Aorta (tissue), 5 donors: ENCODE measurements at places on chromosomes 11 and 22. TPM values are rescaled to one million over a fixed set of nuclear protein-coding genes. Genes with fewer than 3 reads are reported as not detected.

DNA sequence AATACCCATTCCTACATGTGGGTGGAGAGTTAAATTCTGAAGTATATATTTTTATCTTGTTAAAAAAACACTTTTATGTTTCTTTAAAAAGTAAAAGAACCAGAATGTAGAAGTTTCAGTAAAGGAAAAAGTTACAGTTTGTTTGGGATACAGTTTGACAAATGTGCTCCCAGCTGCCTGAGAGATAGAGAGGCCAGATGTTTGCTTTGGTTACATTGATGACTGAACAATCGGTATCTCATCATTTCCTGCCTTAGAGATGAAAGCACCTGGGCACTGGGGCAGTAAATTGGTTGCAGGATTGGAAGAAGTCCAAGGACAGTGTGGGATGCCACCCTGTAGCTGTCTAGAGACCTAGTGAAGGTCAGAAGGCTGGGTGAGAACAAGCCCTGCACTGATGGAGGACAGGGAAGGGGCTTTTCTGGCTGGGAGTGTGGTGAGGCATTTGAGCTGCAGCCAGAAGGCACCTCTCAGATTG is 16.6 kb downstream of the MED15 start:
- no peak overlapping the region for H3K27ac ChIP-seq
- H3K4me1 ChIP-seq, result no peaks in the 10 kb centered on the region
- H3K36me3 ChIP-seq, result no peaks in the 10 kb centered on the region

DNA sequence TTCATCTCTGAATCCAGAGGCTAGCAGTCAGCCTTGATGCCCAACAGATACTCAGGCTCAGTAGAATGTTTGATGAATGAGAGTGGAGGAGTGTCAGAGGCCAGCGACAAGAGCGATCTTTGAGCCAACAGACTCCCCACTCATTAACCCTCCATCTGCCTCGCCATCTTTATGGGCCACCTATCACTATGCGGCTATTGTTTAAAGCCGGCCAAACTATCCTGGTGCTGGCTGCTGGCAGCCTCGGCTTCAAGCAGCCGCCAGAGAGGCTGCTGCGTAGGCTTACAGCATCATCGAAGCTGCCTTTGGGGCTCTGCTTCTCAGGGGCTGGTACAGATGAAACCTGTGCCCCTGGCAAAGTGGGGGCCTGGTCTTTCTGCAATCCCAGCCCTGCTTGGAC is 525.6 kb downstream of the INSC start:
- no peak for DNase-seq
- H3K36me3 ChIP-seq, result no peaks in the 10 kb centered on the region
- H3K4me3 ChIP-seq, result no peak overlapping the region

- H3K4me3 ChIP-seq, result no peak overlapping the region
- no peak overlapping the region for H3K27ac ChIP-seq
- H3K27me3 ChIP-seq, result no peaks in the 10 kb centered on the region
- no peak for DNase-seq
Measured at GRCh38 chr11:117020287-117020686, 77.9 kb downstream of the SIK3 start.

GRCh38 chr11:47986742-47987141 is 6.4 kb downstream of the PTPRJ start:
- H3K4me3 ChIP-seq, result no peak overlapping the region
- no peak for DNase-seq
- no peak overlapping the region for H3K27ac ChIP-seq
- no peaks in the 10 kb centered on the region for H3K4me1 ChIP-seq
- H3K27me3 ChIP-seq, result no peaks in the 10 kb centered on the region
- H3K36me3 ChIP-seq, result no peaks in the 10 kb centered on the region

MYRF gene
- total RNA-seq, result 1.1 TPM

- no peak overlapping the region for H3K27ac ChIP-seq
- DNase-seq, result no peak
- peaks cover 8% of the 10 kb centered on the region for H3K4me1 ChIP-seq
- no peak overlapping the region for H3K4me3 ChIP-seq
Measured at GRCh38 chr11:101401245-101401644, 182.6 kb downstream of the TRPC6 start.

HBG2 gene
- 0.78 TPM for total RNA-seq

DNA sequence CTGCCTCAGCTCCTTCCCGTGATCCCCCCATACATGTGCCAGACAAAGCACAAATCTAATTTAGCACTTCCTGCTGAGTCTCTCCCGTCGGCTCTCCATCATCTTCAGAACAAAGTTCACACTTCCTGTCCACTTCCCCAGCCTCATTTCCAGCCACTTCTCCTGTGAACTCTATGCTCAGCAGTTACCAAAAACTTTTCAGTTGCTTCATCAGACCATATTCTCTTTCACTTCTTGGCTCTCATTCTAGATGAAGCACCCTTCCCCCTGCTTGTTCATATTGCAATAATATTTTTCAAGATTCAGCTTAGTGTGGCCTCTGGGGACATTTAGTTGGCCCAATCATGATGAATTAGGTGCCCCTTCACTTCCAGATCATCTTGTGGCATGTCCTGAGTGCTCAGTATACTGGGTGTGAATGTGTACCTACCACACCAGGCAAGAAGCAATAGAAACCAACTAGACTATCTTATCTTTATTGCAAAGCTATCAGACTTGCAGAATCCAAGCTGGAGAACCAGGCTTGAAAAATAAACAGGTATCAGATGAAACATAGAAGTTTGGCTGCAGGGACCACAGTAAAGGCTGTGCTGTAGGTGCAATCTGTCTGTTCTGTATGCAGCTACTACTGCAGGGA is 115.8 kb downstream of the NXPE2 start:
- H3K4me3 ChIP-seq, result no peak overlapping the region
- no peaks in the 10 kb centered on the region for H3K27me3 ChIP-seq
- DNase-seq, result no peak
- no peaks in the 10 kb centered on the region for H3K36me3 ChIP-seq
- peaks cover 2% of the 10 kb centered on the region for H3K4me1 ChIP-seq
- no peak overlapping the region for H3K27ac ChIP-seq

DNA sequence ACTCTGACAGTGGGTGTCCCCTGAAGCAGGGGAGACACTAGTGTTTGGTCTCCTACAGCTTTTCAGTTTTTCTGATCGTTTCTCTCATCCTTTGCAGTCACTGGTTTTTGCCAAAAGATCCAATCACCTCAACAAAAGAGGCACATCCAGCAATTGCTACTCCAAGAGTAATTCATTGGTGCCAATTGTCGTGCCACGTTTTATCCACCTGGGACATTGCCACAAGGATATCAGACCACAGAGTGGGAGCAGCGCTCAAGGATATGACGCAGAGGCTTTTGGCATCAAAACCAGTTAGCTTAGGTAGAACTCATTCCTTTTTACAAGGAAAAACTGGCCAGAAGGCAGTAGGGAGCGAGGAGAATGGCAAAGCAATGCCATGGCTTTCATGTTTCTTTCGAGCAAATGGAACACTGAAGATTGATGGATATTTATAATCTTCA is 40.9 kb upstream of the BLID start:
- peaks cover 15% of the 10 kb centered on the region for H3K4me1 ChIP-seq
- H3K36me3 ChIP-seq, result no peaks in the 10 kb centered on the region
- peak overlapping the region; percentile 89 for H3K27ac ChIP-seq
- DNase-seq, result peak; percentile 56
- peak overlapping the region; percentile 60 for H3K4me3 ChIP-seq

DNA sequence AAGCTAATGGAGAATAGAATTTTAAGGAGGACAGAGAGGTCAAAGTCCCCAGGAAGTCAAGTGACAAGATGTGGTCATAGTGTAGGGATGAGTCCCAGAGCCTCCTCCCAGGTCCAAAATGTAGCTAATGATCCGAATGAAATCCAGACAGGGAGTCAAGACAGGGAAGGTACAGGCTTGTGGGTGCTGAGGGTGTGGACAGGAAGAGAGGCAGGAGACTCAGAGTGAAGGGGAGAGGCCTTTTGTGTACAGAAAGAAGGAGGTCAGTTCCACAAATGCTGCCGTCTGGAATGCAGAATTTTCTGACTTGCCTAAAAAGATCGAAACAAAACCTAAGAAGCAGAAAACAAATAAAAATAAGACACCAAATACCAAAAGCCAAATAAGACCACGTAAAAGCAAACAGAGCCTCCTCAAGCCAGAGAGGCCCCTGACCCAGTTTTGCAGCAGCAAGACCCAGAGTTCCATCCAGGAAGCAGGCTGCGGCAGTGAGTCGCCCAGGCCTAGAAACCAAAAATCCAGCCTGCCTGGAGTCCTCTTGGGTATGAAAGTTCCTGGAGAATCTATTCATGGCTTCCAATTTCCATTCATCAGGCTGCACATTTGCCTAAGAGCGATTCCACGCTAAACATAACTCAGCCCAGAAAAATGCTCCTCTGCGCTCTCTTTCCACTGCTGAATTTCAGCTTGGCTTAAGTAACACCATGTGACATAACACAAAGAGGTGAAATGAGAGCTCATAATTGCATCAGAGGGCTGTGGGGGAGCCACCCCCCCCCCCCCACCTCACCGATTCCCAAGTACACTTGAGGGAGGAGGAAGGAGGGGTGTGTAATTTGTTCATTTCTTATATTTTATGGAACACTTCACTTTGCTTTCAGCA is 71.2 kb downstream of the KIRREL3 start:
- no peak overlapping the region for H3K4me3 ChIP-seq
- H3K27me3 ChIP-seq, result no peaks in the 10 kb centered on the region
- no peaks in the 10 kb centered on the region for H3K4me1 ChIP-seq
- DNase-seq, result no peak
- H3K27ac ChIP-seq, result no peak overlapping the region
